Activated naive CD4-positive, alpha-beta T cell treated with anti-CD3 and anti-CD28 coated beads, Interleukin-2, amount 50 U/mL, for 16 hours (primary cell): ENCODE measurements at places on chromosomes 11 and 22.

DNA sequence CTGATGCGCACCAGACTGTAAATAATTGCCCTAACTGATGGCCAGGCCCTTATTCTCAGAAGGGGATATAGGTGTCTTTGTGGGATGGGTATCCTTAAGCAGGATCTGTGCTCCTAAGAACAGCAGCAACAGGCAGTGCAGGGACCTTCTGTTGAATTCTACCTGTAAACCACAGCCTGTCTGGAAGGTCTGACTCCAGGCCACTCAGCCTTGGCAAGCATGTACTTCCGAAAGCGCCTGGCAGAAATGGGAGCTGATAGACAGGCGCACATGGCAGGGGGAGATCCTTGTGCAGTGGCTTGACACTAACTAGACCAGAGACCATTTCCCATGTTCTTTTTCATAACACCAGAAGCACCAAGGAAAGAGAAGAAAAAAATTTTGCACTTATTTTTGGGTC is 59.0 kb downstream of the C22orf31 start:
- DNase-seq, result no peak

- DNase-seq, result no peak
These were observed 12.0 kb downstream of the GUCY1A2 start for GRCh38 chr11:107006076-107006833.

DNA sequence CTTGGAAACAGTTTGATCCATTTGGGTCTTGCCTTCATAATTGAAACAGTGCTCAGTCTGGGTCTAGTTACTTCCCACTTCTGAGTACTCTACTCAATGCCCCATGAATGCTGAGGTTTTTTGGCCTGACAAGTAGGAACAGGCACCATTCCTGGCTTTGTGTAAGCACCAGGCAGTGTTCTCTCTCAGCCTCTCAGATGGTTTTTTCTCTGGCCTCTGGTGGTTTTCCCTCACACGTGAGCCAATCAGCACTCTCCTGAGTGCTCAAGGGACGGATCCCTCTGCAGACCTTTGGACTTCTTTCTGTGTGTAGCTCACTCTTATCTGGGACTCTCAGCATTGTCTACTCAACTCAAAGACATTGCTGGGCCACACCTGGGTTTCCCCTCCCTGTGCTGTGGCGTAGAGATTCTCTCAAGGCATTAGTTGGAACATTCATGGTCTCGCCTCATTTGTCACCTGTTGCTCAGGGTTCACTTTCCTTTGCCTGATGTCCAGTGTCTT is 21.3 kb downstream of the SIK2 start:
- DNase-seq, result no peak

GRCh38 chr11:117855186-117855845 is 21.1 kb downstream of the FXYD6 start:
- DNase-seq, result no peak

DNA sequence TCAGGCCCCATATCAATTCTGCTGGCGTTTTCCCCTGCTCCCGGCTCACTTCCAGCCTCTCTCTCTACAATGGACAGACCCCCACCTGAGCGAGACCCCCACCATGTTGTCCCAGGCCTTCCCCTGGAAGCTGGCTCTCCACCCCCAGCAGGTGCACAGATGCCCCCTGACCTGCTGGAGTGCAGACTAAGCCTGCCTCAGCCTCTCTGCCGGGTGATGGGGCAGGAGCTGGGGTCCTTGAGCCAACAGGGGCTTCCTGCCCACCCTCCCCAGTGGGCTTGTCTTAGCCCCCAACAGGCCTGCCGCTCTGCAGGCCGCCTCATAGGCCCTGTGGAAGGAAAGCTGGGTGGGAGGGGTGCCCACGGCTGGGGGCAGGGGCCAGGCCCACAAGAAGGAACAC is 10.0 kb downstream of the ELFN2 start:
- DNase-seq, result no peak
